ENCODE measurements at places on chromosomes 6 and 20. TPM values are rescaled to one million over a fixed set of nuclear protein-coding genes. Genes with fewer than 3 reads are reported as not detected.

The DLL1 gene
- 4.0 TPM for total RNA-seq

GRCh38 chr6:38427492-38428210, 212.1 kb downstream of the BTBD9 start:
- no peak overlapping the region for H3K27ac ChIP-seq
- no peaks in the 10 kb centered on the region for H3K27me3 ChIP-seq
- no peak overlapping the region for H3K4me3 ChIP-seq
- H3K36me3 ChIP-seq, result peaks cover 4% of the 10 kb centered on the region

DNA sequence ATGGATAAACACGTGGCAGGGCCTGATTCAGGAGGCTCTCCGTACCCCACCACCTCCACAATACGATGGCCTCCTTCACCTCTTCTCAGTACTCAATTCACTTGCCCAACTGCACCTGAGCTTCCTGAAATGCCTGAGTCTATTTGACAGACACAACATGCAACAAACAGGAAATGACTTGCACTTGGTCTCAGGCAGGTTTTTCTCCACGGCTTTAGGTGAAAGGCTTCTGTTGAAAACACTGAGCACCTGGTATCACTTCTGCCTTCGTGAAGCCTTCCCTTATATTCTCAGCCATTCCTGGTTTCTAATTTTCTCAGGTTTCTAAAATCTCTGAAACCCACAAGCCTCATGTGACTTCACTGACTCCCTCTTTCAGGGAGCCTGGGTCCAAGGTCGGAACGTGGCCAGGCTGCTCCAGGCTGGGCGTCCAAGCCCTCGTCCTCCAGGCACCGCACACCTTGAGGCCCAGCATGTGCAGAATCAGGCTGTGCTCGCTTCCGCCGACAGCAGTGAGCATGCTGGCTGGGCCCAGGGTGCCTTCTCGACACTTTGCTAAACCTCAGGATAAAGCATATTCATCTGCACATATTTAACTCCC, 34.7 kb downstream of the TAF4 start:
- no peak overlapping the region for H3K4me3 ChIP-seq
- DNase-seq, result no peak
- H3K27ac ChIP-seq, result peak overlapping the region; percentile 87
- H3K36me3 ChIP-seq, result peaks cover 7% of the 10 kb centered on the region
- H3K27me3 ChIP-seq, result no peaks in the 10 kb centered on the region

The BCAS1 gene
- total RNA-seq, result 0.06 TPM

The CAP2 gene
- total RNA-seq, result not detected

The CNR1 gene
- total RNA-seq, result not detected

The PLEKHG1 gene
- total RNA-seq, result 4.4 TPM

GRCh38 chr6:105178110-105178509, 1.7 kb downstream of the POPDC3 start:
- H3K4me1 ChIP-seq, result peaks cover 7% of the 10 kb centered on the region
- no peak for DNase-seq
- no peaks in the 10 kb centered on the region for H3K36me3 ChIP-seq
- H3K27ac ChIP-seq, result no peak overlapping the region
- no peak overlapping the region for H3K4me3 ChIP-seq

The MYO6 gene
- 1.6 TPM for total RNA-seq

- no peak overlapping the region for H3K4me3 ChIP-seq
- no peak for DNase-seq
- peaks cover 2% of the 10 kb centered on the region for H3K4me1 ChIP-seq
- H3K27me3 ChIP-seq, result no peaks in the 10 kb centered on the region
- no peak overlapping the region for H3K27ac ChIP-seq
- H3K36me3 ChIP-seq, result peaks cover 19% of the 10 kb centered on the region
Measured at GRCh38 chr6:20479526-20479925, 54.7 kb upstream of the CDKAL1 start.

DNA sequence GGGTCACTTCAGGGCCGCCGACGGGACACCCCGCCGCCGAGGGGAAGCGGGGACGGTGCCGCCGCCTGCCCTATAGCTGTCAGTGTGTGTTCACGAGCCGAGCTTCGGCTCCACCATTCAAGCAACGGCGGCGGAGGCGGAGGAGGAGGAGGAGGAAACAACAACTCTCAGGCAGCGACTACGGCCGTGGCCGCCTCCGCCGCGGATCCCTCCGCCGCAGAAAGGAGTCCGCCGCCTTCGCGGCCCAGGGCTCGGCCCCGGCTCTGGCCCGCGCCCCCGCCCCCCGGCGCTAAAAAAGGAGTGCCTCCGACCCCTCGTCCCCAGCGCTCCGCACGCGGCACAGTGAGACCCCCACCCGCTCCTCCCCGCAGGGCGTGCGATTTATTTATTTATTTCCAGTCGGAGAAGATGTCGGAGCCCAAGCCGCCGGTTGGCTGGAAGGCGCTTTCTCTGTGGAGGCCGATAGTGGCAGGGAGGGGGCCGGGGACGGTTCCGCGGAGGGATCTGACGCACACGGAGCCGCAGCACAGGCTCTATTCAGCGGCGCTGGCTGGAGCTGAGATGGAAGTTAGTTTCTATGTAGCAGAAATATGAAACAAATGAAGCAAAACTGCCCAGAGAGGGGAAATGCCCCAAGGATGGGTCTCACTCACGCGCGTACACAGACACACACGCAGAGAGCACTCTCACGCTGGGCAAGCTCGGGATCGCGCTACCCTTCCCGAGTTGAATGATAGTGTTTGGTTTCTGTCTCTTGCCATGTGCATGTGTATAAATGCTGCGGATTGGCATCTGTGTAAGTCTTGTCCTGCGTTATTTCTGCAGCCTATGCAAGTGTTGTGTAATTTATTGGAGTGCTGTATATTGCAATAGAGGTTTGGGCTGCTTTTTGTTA, at the start of gene PHIP:
Gene PHIP, minus strand, starts transcription at position 180 of the 895 bp plus-strand sequence. CDS start 186 bp downstream, outside the sequence.
- peaks cover 20% of the 10 kb centered on the region for H3K27me3 ChIP-seq
- DNase-seq, result peak; percentile 90
- peaks cover 22% of the 10 kb centered on the region for H3K36me3 ChIP-seq
- peaks cover 27% of the 10 kb centered on the region for H3K4me1 ChIP-seq
- H3K4me3 ChIP-seq, result peak within 1 kb of the TSS; percentile 91
- peak within 1 kb of the TSS; percentile 96 for H3K27ac ChIP-seq

GRCh38 chr6:169858935-169859351, 107.5 kb downstream of the ERMARD start:
- no peak overlapping the region for H3K4me3 ChIP-seq
- H3K4me1 ChIP-seq, result peaks cover 9% of the 10 kb centered on the region
- H3K36me3 ChIP-seq, result no peaks in the 10 kb centered on the region
- no peak for DNase-seq
- no peaks in the 10 kb centered on the region for H3K27me3 ChIP-seq

The TPX2 gene
- 111 TPM for total RNA-seq

- no peak overlapping the region for H3K27ac ChIP-seq
- H3K4me1 ChIP-seq, result no peaks in the 10 kb centered on the region
- no peak overlapping the region for H3K4me3 ChIP-seq
Measured at GRCh38 chr6:34115403-34115795, 30.5 kb downstream of the GRM4 start.

- no peaks in the 10 kb centered on the region for H3K27me3 ChIP-seq
- no peak for DNase-seq
- H3K36me3 ChIP-seq, result peaks cover 16% of the 10 kb centered on the region
- H3K27ac ChIP-seq, result no peak overlapping the region
- H3K4me1 ChIP-seq, result peaks cover 15% of the 10 kb centered on the region
Measured at GRCh38 chr20:38766071-38766470, 17.8 kb downstream of the ACTR5 start.

DNA sequence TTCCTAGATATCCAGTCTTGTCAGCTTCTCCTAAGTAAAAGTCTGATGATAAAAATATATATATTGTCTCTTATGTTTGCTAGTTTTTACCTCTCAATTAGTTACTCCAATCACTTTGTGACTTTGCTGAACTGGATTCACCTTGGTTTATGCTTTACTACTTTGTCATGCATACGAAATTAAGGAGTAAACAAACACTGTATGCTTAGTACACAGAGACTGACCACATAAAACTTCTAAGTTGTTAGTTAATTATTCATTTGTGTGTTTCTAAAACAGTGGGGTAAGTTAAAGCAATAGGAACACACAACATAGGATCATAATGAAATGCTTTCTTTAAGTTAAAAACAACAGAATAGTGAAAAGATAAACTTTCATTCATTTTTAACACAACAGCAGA, 877.3 kb upstream of the MAP3K7 start:
- no peak for DNase-seq
- no peaks in the 10 kb centered on the region for H3K27me3 ChIP-seq
- no peaks in the 10 kb centered on the region for H3K36me3 ChIP-seq
- no peak overlapping the region for H3K27ac ChIP-seq

The SLC13A3 gene
- total RNA-seq, result not detected

DNA sequence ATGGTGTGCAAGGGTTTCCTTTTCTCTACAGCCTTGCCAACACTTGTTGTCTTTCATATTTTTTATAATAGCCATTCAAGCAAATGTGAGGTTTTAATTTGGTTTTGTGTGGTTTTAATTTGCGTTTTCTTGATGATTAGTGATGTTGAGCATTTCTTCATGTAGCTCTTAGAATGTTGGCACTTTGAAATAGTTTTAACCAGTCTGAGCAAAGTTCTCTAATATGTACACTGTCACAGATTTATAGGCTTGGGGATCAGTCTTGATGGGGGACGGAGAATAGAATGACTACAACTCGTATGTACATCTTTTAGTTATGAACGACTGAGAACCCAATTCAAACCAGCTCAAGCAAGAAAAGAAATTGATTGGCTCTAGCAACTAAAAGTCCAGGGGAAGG, 1003.1 kb downstream of the KIF16B start:
- no peaks in the 10 kb centered on the region for H3K4me1 ChIP-seq
- no peaks in the 10 kb centered on the region for H3K36me3 ChIP-seq
- DNase-seq, result no peak
- no peak overlapping the region for H3K27ac ChIP-seq
- H3K4me3 ChIP-seq, result no peak overlapping the region
- H3K27me3 ChIP-seq, result no peaks in the 10 kb centered on the region

- H3K4me3 ChIP-seq, result no peak overlapping the region
- no peaks in the 10 kb centered on the region for H3K4me1 ChIP-seq
- DNase-seq, result no peak
- no peak overlapping the region for H3K27ac ChIP-seq
- H3K36me3 ChIP-seq, result peaks cover 57% of the 10 kb centered on the region
Measured at GRCh38 chr6:20997143-20997769, 463.0 kb downstream of the CDKAL1 start.

The DEF6 gene
- total RNA-seq, result 75.7 TPM

GRCh38 chr20:10483691-10484090, 48.6 kb downstream of the SLX4IP start:
- peaks cover 10% of the 10 kb centered on the region for H3K4me1 ChIP-seq
- H3K27ac ChIP-seq, result no peak overlapping the region
- no peaks in the 10 kb centered on the region for H3K27me3 ChIP-seq
- peaks cover 15% of the 10 kb centered on the region for H3K36me3 ChIP-seq
- no peak for DNase-seq

- no peaks in the 10 kb centered on the region for H3K27me3 ChIP-seq
- H3K27ac ChIP-seq, result no peak overlapping the region
- DNase-seq, result no peak
- H3K4me1 ChIP-seq, result no peaks in the 10 kb centered on the region
Measured at GRCh38 chr6:9646342-9647070, 768.4 kb downstream of the TFAP2A start.

The HTR1E gene
- not detected for total RNA-seq

GRCh38 chr6:129875610-129876520, 14.8 kb upstream of the TMEM244 start:
- DNase-seq, result no peak
- H3K36me3 ChIP-seq, result peaks cover 6% of the 10 kb centered on the region
- H3K27ac ChIP-seq, result peak overlapping the region; percentile 1
- no peak overlapping the region for H3K4me3 ChIP-seq
- peaks cover 9% of the 10 kb centered on the region for H3K27me3 ChIP-seq

The OR2J3 gene
- not detected for total RNA-seq

DNA sequence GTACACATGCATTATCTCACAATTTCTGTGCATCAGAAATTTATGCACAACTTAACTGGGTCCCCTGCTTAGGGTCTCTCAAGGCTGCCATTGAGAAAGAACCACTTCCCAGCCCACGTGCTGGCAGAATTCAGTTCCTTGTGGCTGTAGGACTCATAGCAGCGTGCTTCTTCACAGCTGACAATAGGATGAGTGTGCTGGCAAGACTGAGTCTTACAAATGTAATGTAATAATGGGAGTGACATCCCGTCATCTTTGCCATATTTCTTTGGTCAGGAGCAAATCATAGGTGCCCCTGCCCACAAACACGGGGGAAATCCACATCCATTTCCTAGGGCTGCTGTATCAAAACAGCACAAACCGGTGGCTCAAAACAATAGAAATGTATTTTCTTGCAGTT, 77.4 kb downstream of the FIG4 start:
- no peak overlapping the region for H3K27ac ChIP-seq
- no peak overlapping the region for H3K4me3 ChIP-seq
- H3K4me1 ChIP-seq, result peaks cover 4% of the 10 kb centered on the region
- DNase-seq, result no peak

DNA sequence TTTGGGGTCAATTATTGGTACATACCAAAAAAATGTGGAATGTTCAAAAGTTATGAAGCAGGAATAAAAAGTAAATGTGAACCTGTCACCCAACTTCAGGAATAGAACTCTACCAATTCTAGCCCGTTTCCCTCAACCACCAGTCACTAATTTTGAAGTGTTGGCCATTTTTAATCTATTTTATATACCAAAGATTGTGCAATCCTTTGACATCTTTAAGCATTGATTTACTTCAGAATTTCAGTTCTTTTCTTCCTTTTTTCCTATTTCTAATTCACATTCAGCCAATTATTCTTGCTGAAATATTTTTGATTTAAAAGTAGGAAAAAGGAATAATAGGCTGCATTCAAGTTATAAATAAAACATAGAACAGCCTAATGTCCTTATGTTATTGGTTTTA, 46.9 kb upstream of the SMIM28 start:
- no peak for DNase-seq
- H3K4me3 ChIP-seq, result no peak overlapping the region

DNA sequence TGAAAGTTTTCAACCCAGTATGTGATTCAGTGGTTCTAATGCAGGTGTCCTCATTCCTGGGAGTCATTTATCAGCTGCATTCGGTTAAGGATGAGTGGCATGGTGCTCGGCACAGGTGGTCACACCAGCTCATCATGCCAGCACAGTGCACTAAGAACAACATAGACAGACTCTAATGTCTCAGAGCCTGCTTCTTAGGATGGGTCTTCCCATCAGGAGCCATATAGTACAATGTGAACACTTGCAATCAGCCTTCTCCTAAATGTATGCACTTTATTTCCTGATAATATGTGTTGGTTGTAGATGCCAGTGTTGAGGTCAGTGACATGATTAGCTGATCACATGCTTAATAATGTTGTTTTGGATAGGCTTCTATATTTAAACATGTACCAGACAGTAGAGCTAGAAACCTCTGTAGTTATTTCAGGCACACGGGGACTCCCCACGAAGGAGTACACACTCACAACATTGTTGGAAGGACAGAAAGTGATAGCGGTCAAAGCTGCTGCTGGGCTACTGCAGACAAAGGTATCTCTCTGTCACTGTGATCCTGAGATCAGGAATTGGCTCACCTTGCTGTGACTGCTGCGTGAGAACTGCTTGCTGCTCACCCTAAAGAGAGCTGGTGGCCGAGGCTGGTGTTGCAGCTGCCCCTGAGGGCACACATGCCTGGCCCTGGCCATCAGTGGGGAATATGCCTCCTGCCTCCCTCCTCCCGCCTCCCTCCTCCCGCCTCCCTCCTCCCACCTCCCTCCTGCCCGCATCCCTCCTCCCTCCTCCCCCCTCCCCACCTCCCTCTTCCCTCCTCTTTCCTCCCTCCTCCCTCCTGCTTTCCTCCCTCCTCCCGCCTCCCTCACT, 195.4 kb downstream of the SMOC2 start:
- no peak overlapping the region for H3K27ac ChIP-seq
- no peaks in the 10 kb centered on the region for H3K36me3 ChIP-seq
- H3K4me3 ChIP-seq, result no peak overlapping the region
- peaks cover 23% of the 10 kb centered on the region for H3K27me3 ChIP-seq

GRCh38 chr6:45922728-45923351, 92.8 kb downstream of the CLIC5 start:
- peaks cover 21% of the 10 kb centered on the region for H3K27me3 ChIP-seq
- no peak overlapping the region for H3K4me3 ChIP-seq
- peaks cover 29% of the 10 kb centered on the region for H3K4me1 ChIP-seq
- DNase-seq, result peak; percentile 30
